Fibroblast of skin of scalp (primary cell): ENCODE measurements at places on chromosomes 7 and 10.

DNA sequence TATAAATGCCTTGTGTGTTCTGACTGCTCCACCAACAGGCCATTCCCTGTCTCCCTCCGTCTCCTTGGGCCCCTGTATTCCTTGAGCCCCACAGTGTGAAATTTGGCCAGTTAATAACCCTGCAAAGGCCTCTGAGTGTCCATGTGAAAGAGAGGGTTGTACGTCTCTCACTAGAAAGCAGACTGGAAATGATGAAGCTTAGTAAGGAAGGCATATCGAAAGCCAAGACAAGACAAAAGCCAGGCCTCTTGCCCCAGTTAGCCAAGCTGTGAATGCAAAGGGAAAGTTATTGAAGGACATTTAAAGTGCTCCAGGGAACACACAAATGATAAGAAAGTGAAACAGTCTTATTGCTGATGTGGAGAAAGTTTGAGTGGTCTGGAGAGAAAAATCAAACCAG, 680.2 kb downstream of the SDK1 start:
- no peak for DNase-seq

GRCh38 chr7:45985902-45986301, 64.8 kb upstream of the IGFBP3 start:
- DNase-seq: peak; percentile 60

- DNase-seq: no peak
These were observed 8.4 kb upstream of the PURB start for GRCh38 chr7:44893710-44894234.

DNA sequence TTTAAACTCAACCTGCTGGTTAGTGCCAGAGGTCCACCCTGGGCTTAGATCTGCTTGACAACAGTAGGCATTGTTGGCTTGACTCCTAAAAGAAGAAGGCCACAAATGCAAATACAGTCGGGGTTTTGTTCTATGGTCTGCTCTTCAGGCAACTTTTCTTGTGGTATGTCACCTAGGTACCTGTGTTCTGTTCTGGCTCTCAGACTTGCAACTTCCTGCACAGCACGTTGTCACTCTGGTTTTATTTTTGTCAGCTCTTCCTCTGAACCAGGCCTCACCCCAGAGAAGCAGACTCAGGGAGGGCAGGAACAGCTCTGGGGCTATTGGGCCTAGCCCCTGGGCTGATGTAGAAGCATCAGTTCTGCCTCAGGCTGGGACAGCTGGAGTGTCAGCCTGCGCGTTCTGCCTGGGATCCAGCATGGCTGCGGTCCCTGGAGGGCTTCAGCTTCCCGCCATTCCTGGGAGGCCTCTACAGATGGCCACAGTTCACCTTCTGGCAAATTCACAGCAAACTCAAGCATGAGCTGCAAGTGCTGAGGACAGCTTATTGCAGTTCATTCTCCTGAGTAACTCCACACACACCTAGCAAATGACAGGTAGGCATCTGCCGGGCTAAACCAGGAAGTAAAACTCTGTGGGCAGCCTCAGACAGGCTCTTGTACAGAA, 11.0 kb upstream of the PDCD4 start:
- DNase-seq: no peak

GRCh38 chr10:42790835-42791234, 8.2 kb downstream of the BMS1 start:
- peak; percentile 1 for DNase-seq

DNA sequence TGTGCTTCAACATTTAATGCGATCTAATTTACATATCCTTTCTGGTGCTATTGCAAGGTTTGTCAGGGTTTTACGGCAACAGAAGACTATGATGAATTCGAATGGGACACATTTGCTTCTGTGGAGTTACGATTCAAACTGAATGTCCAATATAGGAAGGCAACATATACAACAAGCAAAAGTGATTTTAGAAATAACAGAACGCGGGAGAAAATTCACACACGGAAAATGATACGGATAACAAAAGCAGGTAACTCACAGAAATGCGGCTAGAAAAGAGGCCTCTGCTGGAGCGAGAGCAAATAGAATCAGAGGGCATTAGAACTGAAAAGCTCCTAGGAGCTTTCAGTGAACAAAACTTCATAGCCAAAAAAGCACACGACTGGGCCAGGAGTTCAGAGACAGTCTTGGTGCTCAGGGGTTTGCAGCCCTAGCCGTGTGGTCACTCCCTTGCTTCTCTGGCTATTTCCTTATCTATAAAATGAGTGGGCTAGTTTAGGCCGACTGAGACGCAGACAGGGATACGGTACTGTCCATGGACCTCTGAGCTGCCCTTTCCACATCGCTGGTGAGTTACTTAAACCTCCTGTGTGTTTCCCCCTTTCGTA, 557 bp upstream of the TAX1BP1 start:
- no peak for DNase-seq

- DNase-seq: no peak
These were observed 66.8 kb downstream of the MINDY4 start for GRCh38 chr7:30838008-30838407.

DNA sequence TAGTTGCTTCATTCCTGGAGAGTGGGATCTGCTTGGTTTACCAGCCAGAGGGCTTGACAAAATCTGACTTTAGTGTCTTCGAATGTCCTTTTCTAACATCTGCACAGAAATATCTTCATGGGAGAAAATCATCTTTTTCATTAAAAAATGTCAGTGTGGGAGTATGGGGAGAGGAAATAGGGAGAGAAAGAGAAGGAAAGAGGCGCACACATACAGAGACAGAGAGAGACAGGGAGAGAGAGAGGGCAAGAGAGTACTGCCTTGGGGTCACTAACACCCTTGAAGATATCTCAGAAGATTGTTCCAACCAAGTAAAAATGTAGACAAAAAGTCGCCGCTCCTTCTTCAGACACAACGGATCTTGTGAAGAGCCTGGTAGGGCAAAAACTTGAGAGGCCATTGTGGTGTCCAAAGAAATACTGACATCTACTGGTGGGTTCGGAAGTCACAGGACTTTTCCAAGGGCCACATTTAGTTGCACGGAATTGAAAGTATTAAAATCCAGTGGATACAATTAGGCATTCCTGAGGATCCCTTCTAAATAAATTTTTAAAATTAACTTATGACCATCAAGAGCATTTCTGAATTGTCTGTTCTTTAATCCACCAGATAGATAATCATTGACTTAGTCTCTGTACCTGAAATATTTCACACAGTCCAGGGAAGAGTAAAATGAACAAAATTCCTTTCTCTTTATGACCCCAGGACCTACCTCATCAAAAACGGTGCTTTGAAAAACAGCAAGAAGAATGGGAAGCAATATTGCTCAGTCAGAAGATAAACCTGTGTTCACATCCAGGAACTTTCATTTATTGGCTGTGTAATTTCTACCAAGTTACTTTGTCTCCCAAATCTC, 29.7 kb downstream of the VIM start:
- DNase-seq: peak; percentile 80

DNA sequence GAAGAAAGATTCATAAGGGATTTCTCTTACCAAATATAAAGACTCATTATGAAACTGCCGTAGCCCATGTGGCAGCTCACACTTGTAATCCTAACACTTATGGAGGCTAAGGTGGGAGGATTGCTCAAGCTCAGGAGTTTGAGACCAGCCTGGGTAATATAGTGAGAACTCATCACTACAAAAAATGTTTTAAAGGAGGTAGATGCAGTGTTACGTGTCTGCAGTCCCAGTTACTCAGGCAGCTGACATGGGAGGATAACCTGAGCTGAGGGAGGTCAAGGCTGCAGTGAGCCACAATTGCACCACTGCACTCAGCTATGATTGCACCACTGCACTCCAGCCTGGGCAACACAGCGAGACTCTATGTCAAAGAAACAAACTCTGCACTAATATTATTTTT, 18.1 kb upstream of the DNA2 start:
- DNase-seq: no peak

DNA sequence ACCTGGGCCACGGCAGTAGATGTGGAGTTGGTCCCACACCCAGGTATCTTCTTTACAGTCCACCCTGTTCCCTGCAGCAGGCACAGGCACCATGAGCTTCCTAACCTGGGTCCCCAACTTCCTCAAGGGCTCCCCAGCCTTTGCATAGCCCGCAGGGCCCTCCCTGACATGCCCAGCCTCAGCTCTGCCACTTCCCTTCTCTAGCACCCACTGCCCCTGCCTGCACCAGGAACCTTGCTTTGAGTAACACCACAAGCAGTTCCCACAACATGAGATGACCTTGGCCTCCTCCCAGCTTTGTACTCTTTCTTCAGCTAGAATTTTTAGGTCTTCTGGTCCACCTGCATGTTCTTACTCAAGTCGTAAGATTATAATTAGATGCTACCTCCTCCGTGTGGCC, 92.2 kb upstream of the ZPBP start:
- DNase-seq: no peak

GRCh38 chr10:101291331-101292193, 62.3 kb upstream of the LBX1 start:
- peak; percentile 39 for DNase-seq

DNA sequence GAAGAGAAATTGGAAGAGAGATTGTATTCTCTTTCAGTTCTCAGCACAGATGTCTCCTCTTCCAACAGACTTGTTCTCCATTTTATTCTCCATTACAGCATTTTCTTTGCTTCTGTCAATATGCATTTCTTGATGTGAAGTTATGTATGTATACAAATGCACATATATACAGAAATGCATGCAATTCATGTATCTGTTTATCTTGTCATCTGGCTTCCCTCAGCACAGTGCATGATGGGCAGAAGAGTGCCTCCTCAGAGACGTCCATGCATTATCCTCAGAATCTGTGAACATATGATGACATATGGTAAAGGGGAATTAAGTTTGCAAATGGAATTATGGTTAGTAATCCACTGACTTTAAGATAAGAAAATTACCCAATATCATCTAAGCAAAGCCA, 106.7 kb upstream of the VWC2 start:
- no peak for DNase-seq

DNA sequence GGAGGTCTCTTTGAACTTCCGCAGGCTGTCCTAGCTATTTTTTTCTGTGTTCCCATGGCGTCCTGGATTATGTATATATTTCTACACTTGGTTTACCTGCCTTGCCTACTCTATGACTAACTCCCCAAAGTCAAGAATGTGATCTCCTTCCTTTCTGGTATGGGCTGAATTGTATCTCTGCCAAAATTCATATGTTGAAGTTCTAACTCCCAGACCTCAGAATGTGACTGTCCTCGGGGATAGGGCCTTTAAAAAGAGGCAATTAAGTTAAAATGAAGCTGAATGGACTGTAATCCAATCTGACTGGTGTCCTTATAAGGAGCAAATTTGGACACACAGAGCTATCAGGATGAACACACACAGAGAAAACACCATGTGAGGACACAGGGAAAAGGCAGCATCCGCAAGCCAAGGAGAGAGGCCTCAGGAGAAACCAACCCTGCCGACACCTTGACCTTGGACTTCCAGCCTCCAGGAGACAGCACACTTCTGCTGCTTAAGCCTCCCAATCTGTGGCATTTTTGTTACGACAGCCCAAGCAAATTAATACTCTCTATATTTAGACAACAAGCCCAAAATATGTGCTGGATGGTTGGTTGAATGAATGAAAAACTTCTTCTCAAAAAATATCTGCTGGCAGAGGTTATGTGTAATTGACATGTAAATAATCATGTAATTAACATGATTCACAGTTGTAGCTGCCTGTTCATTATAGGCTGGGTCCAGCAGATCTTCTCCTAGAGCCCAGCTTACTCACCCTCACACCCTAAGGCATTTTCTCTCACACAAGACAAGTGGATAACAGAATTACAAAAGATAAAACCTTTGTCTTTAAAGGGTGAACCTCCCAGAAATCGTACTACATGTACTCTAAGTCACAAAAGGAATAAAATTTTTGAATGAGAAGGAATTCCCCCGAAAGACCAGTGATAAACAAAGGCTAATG, 123.7 kb downstream of the CUBN start:
- DNase-seq: no peak

- DNase-seq: peak; percentile 20
These were observed 21.4 kb downstream of the HKDC1 start for GRCh38 chr10:69241575-69241974.

DNA sequence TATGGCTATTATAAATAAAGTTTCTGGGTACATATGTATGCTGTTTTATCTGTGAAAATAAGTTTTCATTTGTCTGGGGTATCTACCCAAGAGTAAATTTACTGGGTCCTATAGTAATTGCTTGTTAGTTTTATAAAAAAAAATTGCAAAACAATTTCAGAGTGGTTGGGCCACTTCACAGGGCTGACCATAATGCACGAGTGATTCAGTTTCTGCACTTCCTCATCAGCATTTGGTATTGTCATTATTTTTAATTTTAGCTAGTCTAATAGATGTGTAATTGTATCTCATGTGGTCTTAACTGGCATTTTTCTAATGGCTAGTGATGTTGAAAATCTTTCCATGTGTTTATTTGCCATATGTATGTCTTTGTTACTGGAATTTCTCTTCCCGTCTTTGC, 452.4 kb upstream of the AKR1E2 start:
- no peak for DNase-seq

GRCh38 chr10:3778692-3779157, 6.3 kb downstream of the KLF6 start:
- peak; percentile 19 for DNase-seq

DNA sequence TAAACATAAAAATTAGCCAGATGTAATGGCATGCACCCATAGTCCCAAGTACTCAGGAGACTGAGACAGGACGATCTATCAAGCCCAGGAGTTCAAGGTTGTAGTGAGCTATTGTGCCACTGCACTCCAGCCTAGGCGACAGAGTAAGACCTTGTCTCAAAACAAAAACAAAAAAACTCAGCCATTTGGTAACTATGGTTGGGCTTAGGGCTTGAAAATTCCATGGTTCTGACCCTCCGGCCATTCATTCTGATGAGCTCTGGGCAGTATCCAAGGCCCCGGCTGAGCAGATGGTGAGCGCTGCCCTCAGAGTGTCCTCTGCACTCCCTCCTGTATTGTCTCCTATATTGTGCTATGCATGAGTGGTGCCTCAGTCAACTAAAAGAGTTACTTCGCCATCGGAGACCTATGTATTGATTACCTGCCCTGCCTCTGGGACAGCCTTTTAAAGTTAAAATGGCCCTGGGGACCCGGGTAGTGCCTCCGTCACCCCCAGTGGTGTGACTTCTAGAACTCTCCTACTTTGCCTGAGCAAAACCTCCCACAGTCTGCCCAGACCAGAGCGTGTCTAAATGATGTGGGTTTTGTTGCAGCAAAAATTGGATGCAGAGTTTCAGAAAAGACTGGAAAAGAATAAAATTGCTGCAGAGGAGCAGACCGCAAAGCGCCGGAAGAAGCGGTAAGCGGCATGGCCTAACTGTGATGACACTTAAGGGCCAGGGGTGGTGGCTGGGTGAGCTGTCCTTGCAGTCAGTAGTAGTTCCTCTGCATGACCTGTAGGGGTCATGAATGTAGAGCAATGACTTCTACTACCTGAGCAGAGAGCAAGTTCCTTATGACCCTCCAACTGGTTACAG, 8.1 kb downstream of the PRKRIP1 start:
- peak; percentile 48 for DNase-seq

- DNase-seq: no peak
These were observed 7.1 kb downstream of the ZSCAN25 start for GRCh38 chr7:99623702-99624447.

DNA sequence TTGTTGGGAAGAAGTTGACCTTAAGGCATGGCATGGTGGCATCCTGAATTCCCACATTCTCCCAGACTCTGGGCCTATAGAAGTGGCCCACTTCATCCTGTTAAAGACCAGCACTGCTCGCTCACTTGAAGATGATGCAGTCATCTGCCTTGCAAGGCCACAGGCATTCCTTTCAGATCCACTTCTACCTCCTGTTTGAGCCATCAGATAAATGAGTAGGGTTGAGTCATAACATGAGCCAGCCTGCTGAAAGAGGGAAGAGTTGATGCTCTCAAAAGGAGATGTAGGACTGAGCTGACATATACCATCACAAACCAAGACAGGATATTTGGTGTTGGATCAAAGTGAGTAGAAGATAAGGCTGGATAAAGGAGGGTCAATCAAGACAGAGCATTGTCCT, 1.5 kb upstream of the EBLN1 start:
- DNase-seq: peak; percentile 24

- DNase-seq: no peak
These were observed 38.3 kb upstream of the CREB5 start for GRCh38 chr7:28373990-28374389.
